ENCODE measurements at places on chromosomes 12 and 14.

GRCh38 chr14:32567543-32568384, 238.7 kb downstream of the AKAP6 start:
- peak; percentile 75 for DNase-seq

DNA sequence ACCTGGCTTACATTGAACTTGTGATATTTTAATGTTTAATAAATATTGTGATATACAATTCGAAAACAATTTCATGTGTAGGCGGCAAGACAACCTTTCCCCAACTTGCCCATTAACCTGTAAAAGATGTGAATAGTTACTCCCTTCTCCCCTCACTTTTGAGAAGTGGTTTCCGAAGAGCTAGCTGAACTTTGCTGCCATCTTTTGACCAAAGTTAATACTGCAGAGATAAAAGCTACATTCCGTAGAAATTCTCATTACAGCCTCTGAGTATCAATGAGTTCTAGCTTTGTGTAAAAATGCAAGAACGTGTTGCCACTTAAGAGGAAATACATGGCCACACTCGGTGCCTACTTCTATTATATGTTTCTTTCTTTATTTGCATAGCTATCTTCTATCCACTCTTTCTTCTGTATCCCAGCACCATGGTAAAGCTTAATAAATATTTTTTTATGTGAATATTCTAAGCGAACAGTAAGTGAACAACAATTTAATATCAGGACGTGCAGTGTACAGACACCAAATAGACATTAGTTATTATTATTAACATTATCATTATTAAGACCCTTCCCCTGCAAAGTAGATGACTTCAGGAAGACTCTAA, 105.1 kb upstream of the TMEM260 start:
- peak; percentile 28 for DNase-seq

DNA sequence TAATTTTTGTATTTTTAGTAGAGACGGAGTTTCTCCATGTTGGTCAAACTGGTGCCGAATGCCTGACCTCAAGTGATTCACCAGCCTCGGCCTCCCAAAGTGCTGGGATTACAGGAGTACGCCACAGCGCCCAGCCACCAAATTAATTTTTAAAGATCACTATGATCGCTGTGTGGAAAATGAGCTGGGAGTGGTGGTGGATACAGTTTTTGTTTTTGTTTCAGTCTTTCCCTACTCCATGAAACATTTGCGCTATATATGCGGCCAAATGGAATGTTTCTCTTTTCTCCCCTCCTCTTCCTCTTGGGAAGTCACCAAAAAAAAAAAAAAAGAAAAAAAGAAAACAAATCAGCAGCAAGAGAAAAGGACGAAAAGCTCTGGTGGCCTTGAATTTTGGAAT, 20.8 kb upstream of the P2RX4 start:
- DNase-seq: peak; percentile 40

- DNase-seq: no peak
Observed at GRCh38 chr12:123055281-123055766, 74.8 kb downstream of the ARL6IP4 start.

- DNase-seq: peak; percentile 47
Observed at GRCh38 chr14:72024043-72024407, 91.8 kb downstream of the RGS6 start.

DNA sequence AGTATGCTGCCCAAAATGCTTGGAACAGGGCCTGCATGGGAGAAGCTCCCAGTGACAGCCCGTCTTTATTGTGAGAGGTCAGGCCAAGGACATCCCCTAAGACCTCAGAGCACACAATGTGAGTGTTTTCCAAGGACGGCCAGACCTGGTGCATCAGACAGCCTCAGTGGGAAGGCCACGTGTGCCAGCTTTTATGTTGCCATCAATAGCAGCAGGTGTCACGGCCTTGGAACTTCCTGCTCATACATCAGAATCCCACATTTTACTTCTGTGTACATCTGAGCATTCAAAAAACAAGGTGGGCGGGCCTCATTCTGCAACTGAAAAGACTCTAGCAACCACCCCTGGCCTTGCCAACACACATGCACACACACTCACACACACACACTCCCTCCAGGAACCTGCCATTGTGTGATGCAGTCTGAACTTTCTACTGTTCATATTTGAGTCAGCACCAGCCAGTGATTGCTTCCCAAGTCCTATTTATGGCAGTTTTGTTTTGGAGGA, 753.1 kb upstream of the TBX3 start:
- DNase-seq: no peak

DNA sequence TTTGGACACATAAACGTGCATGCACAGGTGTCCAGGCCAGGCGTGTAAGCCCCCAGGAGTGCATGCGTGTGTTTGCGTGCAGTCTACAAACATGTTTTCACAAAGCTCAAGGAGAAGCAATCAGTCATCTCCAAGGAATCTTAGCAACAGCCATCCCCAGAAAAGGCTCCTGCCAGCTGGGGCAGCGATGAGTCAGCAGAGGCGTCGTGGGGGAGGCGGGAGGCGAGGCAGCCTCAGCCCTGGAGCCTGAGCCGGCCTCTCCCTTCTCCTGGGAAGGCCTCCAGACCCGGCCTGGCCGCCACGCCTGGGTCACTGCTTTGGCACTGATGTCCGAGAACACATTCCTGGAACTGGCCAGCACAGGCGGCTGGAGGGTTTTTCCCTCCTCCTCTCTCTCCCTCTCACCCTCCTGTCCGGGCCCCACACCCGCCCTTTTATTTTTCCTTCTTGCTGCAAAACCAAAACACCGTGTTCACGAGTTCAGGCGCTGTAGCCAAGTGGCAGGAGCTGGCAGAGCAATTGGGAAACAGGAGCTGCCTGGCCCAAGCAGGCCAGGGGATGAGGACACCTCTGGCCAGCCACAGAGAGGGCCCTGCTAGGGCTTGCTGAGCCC, 92.7 kb downstream of the LRRC74A start:
- DNase-seq: peak; percentile 97

DNA sequence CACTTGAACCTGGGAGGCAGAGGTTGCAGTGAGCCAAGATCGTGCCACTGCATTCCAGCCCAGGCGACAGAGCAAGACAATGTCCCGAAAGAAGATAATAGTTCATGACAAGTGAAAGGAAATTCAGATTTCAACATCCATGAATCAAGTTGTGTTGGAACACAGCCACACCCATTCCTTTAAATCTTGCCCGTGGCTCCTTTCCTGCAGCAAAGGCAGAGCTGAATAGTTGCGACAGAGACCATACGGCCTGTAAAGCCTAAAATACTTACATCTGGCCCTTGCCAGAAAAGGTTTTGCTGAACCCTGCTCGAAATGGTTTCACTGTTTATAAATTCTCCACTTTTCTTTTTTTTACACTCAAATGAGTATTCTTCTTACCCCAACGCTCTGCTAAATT, 17.7 kb upstream of the ITPK1 start:
- peak; percentile 87 for DNase-seq

DNA sequence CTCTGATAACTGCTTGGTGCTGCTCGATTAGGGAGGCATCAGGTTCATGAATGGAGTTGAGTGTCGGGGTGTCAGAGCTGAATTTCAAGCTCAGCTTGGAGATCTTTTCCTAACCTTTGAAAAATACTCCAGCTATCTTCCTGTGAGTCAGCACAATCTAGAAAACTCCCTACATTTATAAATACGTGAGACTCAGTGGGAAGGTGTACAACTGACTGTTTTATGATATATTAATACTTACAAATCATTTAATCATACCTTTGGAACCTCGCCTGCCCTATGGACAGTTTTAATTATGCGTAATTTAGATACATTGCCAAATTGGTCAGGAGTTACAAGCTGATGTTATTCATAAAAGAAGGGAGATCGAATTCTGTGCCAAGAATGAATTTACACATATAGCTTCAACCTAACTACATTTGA, 961 bp downstream of the CMAS start:
- DNase-seq: peak; percentile 65

GRCh38 chr12:113083863-113084435, 27.4 kb downstream of the DTX1 start:
- DNase-seq: no peak

DNA sequence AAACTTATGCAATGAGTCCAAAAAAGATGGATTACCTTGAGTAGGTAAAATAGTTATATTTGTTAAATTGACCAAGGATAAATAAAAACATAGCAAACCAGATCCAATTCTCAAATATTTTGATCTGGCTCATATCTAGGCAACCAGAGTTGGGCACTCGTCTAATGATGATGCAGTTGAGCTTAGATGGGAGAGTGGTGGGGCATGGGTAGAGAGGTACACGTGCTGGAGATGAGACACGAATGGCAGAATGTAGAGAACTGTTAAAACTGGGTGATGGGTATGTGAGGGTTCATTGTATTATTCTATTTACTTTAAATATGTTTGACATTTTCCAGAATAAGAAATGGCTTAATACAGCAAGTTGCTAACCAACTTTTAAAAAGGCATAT, 7.6 kb upstream of the RNF34 start:
- no peak for DNase-seq

GRCh38 chr12:54829511-54829910, 24.8 kb upstream of the MUCL1 start:
- DNase-seq: no peak

- no peak for DNase-seq
Observed at GRCh38 chr14:68921666-68922065, 57.4 kb downstream of the ACTN1 start.

DNA sequence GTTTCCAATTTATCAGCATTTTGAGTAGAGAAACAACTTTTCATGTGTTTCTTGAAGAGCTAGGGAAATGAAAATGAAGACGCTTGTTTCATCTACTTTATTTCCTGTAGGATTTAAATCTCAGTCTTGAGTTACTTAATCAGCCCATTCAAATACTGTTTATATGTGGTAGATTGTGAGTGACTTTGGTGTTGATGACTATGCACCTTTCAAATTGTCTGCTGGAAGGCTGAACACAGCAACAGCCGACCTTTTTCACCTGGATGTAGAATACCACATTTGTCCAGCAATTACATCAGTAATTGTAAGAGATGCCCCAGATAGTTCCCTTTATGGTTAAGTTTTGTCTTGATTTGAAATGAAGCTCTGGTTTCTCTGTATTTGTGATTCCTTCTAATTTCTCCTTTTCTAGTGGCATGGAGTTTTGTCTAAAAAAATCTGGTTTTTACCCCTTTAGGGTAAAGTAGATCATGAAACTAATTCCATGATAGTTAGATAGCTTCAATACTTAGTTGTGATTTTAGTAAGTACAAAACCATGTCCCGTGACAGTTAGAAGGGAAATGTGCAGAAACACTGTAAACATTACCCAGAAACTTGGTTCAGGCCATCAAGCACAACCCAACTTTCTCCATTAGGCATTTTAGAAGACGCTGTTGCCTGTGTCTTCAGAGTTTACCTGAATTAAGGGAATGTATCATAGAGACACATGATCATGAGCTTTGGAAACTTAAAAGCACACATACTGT, 165.0 kb downstream of the SRGAP1 start:
- DNase-seq: peak; percentile 32

- no peak for DNase-seq
Observed at GRCh38 chr14:26905229-26905628, 307.4 kb upstream of the NOVA1 start.

DNA sequence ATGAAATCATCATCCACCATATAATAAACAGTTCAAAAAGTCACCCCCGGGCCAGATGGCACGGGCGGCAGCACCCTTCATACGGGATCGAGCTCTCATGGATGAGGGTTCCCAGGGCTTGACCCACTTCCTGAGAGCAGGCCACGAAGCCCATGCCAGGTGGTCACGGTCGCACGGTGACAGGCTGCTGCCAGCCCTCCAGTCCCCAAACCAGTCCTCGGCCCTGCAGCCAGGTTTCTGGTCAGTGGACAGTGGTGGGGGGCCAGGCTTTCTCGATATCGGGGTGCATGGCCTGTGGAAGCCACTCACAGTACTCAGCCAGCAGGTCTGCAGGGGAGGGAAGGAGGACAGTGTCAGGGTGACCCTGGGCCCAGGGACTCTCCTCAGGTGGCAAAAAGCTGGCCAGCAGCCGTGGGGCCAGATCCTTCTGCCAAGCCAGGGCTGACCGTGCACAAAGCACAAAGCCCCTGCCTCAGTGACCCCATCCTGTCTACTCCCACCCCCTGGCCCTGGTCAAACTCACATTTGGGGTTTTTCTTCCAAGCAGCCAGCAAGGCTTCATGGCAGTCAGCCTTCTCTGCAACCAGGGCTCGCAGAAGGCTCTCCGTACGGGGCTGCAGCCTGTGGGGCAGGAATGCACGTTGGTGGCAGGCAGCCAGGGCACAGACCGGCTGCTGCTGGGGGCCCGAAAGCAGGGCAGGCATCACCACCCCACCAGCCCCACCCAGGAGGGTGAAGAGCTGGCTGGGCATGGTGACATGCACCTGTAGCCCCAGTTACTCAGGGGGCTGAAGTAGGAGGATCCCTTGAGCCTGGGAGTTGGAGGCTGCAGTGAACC, 33.3 kb upstream of the UBC start:
- DNase-seq: no peak

- DNase-seq: no peak
Observed at GRCh38 chr14:94066089-94066676, 14.8 kb downstream of the DDX24 start.

GRCh38 chr14:56952766-56953473, 142.6 kb upstream of the OTX2 start:
- DNase-seq: no peak

DNA sequence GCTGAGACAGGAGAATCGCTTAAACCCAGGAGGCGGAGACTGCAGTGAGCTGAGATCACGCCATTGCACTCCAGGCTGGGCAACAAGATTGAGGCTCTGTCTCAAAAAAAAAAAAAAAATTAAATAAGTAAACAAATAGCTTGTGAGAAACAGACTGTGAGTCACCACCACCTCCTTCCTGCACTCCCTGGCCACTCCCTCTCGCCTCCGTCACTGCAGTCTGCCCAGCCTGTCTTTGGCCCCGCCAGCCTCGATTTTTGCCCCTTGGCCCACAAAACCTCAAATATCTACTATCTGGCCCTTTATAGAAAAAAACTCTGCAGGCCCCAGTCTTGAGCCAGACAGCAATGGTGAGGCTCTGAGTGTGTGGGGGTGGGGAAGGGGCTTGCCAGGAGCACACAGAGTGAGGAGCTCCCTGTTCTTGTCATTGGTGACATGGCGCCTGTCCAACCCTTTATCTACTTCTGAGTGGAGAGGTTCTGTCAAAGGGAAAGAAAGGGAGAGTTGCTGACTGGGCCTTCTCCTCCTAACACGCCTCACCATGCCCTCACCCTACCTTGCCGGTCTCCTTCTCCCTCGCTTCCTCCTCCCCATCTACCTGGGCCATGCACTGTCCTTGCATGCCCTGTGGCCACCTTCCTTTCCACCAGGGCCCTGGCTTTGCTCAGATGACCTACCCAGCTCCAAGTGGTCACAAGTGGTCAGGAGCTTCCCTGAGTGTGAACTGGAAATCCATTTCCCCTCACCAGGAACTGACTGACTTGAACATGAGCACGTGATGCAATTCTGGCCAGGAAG, 22.1 kb downstream of the LGMN start:
- peak; percentile 97 for DNase-seq

- DNase-seq: peak; percentile 58
Observed at GRCh38 chr12:131827961-131828534, at the start of gene MMP17. TSS of gene MMP17 (plus strand) at chr12:131828393. CDS start at chr12:131828495, 102 bp downstream.

DNA sequence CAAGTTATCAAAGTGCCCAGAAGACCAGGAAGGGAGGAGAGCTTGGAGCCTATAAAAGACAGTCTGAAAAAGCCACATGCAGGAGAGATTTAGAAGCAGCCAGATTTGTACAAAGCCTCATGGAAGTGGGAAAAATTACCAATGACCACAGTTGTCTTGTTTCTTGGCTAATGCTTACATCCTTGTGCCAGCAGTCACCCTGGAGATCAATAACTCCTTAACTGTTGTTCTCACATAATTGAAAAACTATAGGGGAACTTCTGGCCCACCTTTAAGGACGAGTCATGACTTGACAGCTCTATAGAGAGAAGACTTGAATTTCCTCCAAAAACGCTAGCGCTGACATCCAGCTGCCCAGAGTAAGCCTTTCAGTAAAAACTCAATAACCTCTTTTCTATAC, 313.1 kb downstream of the GALC start:
- no peak for DNase-seq

- no peak for DNase-seq
Observed at GRCh38 chr12:590206-590750, 73.0 kb downstream of the NINJ2 start.
